Left cardiac atrium (tissue), 4 donors: ENCODE measurements at places on chromosomes 3 and 15. TPM values are rescaled to one million over a fixed set of nuclear protein-coding genes. Genes with fewer than 3 reads are reported as not detected.

DNA sequence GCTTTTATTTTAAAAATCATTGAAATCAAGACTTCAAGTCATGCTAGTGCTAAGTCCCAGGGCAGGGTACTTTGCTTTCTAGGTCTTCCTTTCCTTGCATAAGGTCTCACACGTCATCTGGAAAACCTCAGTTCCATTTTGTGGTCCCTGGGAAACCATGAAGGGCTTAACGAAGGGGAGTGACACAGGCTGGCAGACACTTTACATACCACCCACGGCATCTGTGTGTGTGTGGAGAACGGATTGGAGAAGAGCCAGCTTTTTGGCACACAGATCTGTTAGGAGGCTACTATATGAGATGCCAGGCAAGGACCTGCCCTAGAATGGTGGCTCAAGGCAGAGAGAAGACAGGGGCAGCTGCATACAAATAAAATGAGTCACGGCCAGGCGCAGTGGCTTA lies 107.5 kb upstream of the NSMCE3 start:
- no peak for DNase-seq

Gene SYNPR
- total RNA-seq = 10.4 TPM

Gene LXN
- 5.7 TPM for total RNA-seq

Gene PPM1L
- 39.0 TPM for total RNA-seq

Gene PLSCR5
- not detected for total RNA-seq

DNA sequence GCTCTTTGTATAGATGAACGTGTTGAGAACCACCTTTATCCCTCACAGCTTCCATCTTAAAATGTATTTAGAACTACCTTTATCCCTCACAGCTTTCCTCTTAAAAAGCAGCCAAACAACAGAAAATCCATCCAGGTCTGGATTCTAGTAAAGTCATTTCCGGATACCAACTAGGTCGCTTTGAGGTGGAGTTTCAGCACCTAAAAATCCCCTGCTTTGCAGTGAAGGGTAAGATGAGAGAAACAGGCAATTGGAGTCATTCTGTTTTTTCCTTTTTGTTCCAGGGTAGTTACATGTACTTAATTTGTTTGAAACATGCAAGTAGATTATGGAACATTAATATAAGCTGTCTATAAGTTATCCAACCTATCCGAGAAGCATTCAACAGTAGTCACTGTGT lies 192.0 kb downstream of the UBE2E2 start:
- DNase-seq = no peak

- DNase-seq = no peak
These were observed 60.0 kb downstream of the MYH15 start for GRCh38 chr3:108450444-108450843.

Gene PGBD4
- total RNA-seq = 1.9 TPM

GRCh38 chr3:73379465-73379864 lies 245.3 kb downstream of the PDZRN3 start:
- no peak for DNase-seq

Gene CEMIP
- total RNA-seq = 1.6 TPM

DNA sequence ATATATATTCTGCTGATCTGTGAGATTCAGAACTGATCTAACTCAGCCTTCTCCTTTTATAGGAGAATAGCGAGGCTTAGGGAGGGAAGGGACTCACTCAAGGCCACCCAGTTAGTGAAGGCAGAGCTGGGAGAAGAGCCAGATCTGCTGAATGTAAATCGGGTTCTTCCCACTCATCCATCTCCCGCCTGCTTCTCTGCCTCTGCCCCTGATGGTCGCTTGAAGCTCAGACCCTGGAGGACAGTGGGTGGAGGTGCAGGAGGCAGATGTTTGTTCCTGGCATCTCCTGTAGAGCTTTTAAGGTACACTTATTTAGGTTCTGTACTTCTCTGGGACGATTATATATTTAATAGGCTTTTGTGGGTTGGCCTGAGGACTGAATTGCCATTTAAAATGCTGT lies 4.3 kb downstream of the PDIA5 start:
- DNase-seq = no peak

GRCh38 chr3:154071146-154071545 lies 50.0 kb upstream of the ARHGEF26 start:
- DNase-seq = no peak

DNA sequence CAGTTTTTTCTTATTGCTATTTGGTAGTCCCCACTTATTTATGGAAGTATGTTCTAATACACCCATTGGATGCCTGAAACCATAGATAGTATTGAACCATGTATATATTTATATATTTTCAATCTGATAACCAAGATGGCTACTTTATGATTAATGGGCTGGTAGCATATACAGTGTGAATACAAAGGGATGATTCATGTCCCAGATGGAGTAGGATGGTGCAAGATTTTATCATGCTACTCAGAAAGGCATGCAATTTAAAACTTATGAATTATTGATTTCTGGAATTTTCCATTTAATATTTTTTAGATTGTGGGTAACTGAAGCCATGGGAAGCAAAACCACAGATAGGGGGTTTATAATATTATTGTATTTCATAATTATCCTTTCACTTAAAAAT lies 35.2 kb downstream of the AP4E1 start:
- no peak for DNase-seq

GRCh38 chr15:99430881-99431401 lies 134.8 kb upstream of the MEF2A start:
- peak; percentile 43 for DNase-seq

GRCh38 chr15:44286814-44287452 lies 1.6 kb upstream of the GOLM2 start:
- DNase-seq = no peak

DNA sequence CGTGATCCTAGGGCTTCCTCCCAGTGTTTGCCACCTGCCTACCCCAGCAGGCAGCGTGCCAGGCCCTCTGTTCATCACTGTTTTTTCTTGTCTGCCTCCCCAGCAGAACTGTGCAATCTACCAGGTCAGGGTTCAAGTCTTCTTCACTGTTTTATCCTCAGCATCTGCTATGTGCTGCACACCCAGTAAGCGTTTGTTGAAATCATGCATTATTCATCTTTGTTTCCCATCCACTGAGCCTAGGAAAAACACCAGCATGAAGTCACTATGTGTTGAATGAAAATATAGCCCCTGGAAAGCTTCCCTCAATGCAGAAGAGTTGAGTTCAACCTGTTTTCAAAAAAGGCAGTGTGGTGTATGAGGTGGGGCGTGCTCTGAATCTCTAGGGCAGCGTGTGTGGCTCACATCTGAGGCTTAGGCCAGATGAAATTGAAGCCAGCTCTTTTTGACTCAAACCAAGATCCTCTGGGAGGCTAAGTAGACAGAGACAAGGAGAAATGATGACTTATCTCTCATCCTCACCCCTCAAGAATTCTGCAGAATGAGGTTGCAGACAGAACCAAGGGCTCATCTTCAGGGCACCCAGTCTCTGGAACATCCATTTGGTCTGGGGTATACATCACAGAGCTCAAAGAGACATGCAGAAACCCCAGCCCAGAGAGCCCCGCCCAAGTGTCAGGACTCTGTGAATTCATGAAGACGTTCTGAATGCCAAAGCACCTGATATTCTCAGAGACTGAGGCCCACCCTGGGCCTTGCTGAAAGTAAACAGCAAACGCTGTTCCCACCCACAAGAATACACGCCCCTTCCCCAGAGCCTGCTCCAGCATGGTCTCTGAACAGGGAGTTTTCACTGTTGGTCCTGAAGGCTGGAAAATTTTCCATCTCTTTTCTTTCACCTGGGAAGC lies 5.7 kb upstream of the CAV3 start:
- DNase-seq = no peak

Gene STRIT1
- total RNA-seq = not detected

Gene PRRT3
- 1.4 TPM for total RNA-seq

GRCh38 chr3:32961189-32961715 lies 9.8 kb downstream of the CCR4 start:
- no peak for DNase-seq

Gene ARID3B
- total RNA-seq = 2.1 TPM

Gene SLC22A13
- total RNA-seq = 0.18 TPM

- peak; percentile 50 for DNase-seq
These were observed 176.9 kb upstream of the LMCD1 start for GRCh38 chr3:8324747-8325146.

- DNase-seq = no peak
These were observed 29.5 kb downstream of the GYG1 start for GRCh38 chr3:149020839-149021252.

DNA sequence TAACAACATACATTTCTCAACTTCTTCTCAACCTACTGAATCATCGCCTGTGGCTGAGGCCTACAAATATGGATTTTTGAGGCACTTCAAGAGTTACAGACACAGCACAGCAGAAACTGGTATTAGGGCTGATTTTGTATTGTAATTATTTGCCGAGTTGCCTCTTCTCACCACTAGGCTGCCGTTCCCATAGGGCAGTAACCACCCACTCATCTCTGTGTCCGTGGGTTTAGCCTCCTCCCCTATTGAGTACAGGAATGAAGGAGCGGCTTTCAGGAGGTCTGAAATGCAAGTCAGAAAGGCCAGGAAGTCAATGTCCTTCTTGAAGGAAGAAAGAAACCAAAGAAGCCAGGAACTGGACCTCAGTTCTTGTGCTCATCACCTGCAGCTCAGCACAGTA lies 220.8 kb downstream of the MTHFS start:
- DNase-seq = no peak

DNA sequence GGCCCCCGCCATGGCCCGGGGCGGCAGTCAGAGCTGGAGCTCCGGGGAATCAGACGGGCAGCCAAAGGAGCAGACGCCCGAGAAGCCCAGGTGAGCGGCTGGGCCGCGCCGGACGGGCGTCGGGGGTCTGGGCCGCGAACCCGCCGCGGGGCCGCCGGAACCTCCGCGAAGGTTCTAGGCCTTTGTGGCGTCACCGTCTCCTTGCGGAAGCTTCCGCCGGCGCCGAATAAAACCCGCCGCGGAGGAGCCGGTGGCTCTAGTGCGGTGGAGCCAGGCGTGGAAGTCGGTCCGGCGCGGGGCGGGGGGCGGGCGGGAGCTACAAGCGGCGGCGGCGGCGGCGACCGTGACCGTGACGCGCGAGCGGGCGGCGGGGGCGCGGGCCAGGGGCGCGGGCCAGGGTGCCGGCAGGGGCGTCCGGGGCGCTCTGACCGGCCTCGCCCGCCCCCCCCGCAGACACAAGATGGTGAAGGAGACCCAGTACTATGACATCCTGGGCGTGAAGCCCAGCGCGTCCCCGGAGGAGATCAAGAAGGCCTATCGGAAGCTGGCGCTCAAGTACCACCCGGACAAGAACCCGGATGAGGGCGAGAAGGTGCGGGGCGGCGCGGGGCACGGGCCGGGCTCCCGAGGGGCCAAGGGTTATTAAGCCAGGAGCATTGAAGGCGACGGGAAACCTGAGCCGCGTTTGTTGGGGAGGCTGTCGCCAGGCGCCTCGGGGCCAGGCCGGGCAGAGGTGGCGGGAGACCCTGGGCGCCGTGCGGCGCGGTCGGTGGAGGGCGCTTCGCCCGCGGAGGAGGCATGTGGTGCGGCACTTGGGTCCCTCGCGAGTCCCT lies at the start of gene DNAJA4:
DNAJA4 (plus strand) TSS at position 259 of the 833 bp plus-strand sequence; CDS start at position 461, 202 bp downstream.
- DNase-seq = peak; percentile 76

- no peak for DNase-seq
These were observed 77.4 kb upstream of the SEC13 start for GRCh38 chr3:10398341-10398740.

GRCh38 chr15:95044745-95045417 lies 813.5 kb downstream of the MCTP2 start:
- no peak for DNase-seq

DNA sequence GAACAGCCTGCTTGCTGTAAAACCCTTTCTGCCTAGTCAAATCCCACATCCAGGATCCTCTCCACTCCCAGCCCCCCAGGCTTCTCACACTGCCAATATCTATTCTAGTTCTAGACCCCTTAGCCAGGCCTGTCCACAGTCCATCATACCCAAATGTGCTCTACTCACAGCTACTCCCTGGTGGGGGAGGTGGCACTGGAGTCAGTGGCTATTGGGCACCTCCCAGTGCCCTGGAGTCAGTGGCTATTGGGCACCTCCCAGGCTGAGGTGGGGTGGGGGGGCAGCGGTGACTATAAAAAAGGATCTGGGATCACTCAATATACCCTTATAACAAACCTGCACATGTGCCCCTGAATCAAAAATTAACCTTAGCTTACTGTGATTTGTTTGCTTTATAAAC lies 773 bp upstream of the DISP2 start:
- no peak for DNase-seq

Gene CASR
- not detected for total RNA-seq

Gene THAP10
- total RNA-seq = 3.2 TPM

DNA sequence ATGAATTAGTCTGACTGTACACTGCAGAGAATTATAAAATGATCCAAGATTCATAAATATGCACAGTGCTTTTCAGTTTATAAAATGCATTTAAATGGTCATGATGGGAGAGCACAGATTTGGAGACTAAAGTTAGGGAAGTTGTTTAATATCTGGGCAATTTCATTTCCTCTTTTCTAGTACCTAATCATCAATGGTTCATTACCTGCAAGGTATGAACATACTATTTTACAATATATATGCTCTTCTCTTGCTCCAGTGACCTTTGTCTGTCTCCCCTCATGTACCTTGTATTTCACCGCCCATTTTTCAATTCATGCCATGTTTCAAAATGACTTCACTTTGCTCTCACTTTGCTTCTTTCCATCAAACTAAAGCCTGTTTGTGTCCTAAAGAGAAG lies 114.5 kb downstream of the SUCNR1 start:
- no peak for DNase-seq

GRCh38 chr3:13745636-13746035 lies 134.2 kb downstream of the WNT7A start:
- DNase-seq = no peak

Gene SOX2
- 0.21 TPM for total RNA-seq

Gene PRTG
- 1.1 TPM for total RNA-seq

Gene IP6K1
- 22.4 TPM for total RNA-seq

Gene GADL1
- not detected for total RNA-seq

- no peak for DNase-seq
These were observed 54.9 kb downstream of the CCNL1 start for GRCh38 chr3:157104928-157105652.

Gene IFT57
- 20.9 TPM for total RNA-seq

DNA sequence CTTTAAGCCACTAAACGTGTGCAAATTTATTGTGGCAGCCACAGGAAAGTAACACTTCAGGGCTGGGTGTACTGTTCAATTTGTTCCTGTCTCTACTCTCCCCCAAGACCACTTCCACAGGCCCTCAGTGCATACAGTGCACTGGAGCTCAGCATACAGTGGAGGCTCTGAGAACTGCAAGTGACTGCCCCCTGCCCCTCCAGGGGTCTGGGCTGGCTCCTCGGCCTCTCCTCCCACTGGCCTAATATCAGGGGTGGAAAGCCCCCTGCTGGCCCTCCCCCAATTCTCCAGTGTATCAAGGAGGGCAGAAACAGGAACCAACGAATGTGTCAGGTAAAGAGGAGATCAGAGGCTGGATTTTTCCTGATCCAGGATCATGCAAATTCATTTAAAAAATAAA lies 19.9 kb upstream of the HEG1 start:
- no peak for DNase-seq

- no peak for DNase-seq
These were observed 6.6 kb upstream of the ADGRG7 start for GRCh38 chr3:100602506-100603444.

GRCh38 chr3:153260681-153261080 lies 98.7 kb downstream of the RAP2B start:
- no peak for DNase-seq

- DNase-seq = no peak
These were observed 39.5 kb downstream of the USP8 start for GRCh38 chr15:50463423-50464358.

Gene GLCE
- 9.2 TPM for total RNA-seq
